CD4-positive, alpha-beta T cell treated with Interleukin-17A for 4 hours (primary cell): ENCODE measurements at places on chromosomes 7 and 10.

DNA sequence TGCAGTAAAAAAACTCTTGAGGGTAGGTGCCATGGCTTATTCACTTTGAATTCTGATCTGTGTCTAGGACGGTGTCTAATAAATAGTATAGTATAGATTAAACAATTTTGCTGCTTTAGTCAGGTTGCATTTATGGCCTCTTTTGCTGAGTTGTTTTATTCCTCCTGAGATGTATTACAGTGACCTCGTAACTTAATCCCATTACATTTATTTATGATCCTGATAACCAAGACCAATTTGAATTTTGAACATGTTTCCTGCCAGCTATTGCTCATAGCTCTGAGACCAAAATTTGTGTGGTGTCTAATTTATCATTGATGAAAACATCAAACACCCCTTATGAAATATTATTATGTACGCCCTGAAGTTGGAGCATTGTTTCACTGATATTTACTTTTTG, 381.9 kb upstream of the SEMA3C start:
- no peak for DNase-seq

DNA sequence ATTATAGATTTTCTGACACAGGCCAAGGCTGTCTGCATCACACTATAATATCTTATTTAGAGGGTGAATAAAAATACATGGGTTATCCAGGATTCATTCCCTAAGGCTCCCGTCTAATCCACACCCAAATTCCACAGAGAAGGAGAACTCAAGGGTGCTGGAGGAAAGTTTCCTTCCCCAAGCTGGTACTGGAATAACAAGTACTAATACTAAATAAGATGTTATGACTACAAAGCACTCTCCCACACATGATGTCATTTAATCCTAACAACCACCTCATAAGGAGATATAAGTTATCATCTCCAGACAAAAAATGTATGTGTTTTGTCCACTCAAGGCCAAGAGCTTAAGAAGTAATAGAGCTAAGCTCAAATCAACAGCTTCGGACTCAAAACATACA, 53.0 kb downstream of the SNX13 start:
- DNase-seq = no peak

DNA sequence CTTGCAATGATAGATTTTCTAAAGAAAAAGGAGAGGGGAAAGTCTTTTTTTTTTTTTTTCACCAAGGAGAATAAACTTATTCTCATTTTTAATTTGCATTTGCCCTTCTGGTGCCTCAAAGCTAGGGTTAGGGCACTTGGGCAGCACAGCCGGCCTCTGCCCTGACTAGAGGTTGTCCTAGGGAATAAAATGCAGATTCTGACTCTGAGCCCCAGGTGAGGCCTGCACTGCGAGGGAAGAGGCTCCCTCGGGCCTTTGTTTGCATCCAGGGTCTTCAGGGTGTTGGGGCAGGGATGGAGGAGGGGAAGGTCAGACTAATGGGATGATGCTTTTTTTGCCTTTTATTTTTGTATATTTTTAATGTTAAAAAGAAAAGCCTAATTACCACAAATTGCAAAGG, 7.8 kb downstream of the MYL7 start:
- no peak for DNase-seq

DNA sequence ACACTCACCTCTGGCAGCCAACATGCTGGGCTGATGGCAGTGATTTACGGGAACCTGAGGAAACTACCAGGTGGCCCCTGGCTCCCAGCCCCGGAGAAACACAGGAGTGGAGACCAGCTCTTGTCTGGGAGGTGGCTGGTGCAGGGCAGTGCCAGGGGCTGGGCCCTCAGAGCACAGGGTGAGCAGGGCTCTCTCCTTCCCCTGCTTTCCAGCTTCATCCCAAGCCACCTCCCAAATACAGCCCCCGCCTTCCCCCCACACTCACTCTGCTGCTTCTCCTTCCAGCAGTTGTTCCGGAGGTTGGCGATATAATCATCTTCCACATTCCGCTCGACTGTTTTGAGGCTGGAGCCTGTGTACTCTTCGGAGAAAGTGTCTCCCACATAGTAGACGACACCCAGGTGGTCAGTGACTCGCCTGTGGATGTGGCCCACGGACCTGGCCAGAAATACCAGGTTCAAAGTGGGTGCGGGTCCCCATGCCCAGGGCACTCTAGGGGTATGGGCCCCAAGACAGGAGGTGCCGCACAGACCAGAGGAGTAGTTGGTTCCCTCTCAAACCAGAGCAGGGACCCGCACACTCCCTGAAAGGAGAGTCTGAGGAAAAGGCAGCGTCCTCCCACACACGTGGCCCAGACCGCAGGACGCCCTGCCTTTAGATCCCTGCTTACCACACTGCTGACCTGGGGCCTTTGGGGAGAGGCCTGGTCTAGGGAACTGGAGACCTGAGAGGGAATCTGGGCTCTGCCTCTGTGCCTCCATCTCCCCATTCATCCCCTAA, 18.3 kb downstream of the DNAJB12 start:
- peak; percentile 7 for DNase-seq

DNA sequence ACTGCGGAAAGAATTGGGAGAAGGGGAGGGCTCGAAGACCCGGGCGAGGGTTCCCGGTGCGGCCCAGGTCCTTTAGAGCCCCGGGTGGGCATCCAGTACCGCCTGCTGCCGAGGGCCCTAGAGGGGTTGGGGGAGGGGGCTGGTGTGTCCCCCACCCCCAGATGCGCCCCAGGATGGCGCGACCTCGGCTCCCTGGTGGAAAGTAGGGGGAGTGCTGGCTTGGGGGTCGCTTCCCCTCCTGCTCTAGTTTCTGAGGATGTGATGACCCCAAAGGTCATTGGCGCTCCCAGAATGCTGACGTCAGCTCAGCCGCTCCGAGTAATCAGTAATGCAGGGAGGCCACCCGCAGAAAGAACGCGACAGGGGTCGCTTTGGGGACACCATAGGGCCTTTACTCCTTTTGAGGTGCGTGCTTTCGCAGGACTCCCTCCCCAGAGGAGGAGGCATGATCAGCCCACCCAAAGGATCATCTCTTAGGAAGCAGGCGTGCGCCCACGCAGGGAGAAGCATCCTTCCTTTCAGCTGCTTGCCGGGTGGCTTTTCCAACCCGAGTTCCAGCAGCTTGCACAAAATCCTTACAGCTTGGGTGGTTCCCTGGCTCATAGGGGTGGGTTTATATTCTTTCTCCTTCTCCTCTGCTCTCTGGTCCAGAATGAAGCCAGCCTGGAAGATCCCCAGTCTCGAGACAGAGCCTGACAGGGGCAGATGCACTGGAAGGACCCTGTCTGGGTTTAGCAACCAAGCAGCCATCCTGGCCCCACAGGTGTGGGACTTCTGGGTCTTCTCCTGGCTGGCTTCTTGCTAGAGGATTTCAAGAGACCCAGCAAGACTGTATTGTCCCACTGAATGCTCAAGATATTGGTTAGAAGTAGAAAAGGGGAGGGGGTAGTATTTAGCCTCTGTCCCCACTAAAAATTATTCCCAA, 1.3 kb upstream of the PRKAG2 start:
- no peak for DNase-seq

DNA sequence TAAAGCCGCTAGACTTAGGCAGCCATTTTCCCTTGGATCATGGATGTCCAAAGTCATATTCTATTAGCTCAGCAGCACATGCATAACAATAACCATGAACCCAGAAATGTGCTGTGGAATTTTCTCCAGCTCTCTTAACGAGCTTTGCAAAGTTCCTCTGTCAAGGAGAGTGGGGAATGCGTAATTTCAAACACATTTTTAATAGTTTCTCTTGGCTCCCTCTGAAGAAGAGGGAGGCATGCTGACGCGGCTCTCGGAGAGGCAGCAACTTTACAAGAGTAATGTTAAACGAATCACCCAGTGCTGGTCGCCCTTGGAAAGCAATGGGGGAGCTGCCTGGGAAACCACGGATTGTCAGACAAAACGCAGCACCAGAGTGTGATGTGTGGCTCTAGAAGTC, 114.8 kb downstream of the RAB18 start:
- no peak for DNase-seq

- DNase-seq = peak; percentile 54
These were observed 6.7 kb downstream of the ATP6V1F start for GRCh38 chr7:128869138-128869943.

- no peak for DNase-seq
These were observed 62.9 kb downstream of the FBXL13 start for GRCh38 chr7:103011650-103012049.
